ENCODE measurements at places on chromosomes 12 and 14.

DNA sequence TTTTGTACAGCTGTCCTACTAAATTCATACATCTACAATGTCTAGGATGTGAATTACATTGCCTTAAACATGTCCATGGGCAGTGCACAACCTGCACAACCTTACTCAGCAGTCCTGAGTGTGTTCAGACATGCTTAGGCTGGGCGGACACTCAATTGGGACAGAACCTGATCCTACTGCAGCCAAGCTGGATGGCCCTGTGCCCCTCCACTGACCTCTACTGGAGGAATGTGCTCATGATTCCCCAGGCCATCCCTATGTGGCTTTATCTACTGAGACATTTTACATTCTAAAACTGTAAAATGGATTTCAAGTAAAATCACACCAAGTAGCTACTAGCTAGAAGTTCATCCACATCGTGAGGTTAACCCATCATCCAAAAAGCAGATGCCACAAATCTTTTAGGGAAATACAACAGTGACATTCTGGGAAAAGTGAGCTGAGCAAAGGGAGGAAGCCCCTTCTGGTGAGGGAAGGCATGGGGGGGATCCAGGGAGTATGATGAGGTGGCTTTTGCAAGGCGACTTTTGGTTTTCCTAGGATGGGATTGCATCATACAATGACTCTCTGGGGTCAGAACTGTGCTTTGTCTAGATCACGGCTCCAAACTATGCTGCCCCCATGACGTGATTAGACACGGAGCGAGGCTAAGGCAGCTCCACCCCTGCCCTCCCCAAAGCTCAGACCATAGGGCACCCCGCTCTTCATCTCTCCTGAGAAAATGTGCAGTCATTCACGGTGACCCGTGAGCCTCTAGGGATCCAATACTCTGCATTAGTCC lies 911.7 kb upstream of the TMEM132C start:
- DNase-seq = peak; percentile 2

- no peak for DNase-seq
These were observed 45.2 kb downstream of the WDHD1 start for GRCh38 chr14:54981698-54982097.

- DNase-seq = peak; percentile 67
These were observed 141.1 kb downstream of the AKAP6 start for GRCh38 chr14:32470161-32470715.

DNA sequence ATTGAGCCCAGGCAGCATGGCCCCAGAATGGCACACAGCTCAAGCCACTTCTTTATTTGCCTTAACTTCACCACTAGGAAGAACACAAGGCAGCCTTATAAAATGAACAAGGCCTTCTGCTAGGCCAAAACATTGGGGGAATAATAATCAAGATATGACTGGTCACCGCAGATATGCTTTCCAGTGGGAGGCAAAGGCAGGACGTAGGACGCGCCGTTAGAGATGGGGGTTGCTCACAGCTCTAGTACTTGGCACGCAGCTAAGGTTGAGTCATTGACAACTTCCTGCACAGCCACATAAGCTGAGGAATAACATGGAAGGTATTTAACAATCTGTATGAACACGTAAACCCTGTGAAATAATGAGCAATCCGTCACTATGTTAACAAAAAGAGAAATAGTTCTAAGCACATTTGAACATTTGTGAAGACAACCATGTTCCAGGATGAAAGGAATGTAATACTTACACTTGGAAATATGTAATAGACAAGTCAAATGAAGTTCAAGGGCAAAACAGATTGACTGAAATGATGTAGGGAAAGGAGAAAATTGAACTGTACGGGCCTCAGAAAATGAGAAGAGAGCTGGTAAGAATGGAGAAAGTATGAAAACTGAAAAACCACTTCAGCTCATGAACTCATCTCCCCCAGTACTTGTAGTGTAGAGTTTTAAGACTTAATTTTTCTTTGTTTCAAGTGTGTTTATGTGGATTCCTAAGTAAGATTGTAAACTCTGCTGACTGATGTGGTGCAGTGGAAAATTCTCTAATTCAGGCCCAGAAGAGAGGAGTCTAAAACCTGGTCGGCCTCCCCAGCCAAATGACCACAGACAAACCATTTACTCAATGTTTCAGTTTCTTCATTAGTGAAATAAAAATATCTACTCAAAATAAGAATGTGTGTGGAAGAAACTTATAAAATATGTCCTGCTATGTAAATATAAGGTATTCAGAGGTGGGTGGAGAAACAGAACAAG lies 59.3 kb upstream of the CCDC91 start:
- DNase-seq = no peak

DNA sequence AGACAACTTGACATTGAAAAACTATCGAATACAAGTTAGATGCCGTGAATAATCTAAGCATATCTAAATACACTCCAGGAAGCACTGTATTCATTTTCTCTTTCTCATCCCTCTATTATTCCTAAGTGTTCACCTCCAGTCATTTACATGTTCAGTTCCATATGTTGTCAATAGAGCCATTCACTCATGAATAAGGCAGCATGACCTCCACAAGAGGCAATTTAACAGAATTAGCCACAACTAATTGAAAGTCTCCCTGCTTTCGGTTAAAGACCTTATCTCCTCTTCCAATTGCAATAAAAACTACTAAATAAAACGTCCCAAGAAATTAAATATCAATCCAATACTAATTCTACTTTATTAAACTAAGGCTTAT lies 1.8 kb downstream of the LRIG3 start:
- no peak for DNase-seq

- DNase-seq = no peak
These were observed 367.4 kb downstream of the BTG1 start for GRCh38 chr12:91778091-91778832.

DNA sequence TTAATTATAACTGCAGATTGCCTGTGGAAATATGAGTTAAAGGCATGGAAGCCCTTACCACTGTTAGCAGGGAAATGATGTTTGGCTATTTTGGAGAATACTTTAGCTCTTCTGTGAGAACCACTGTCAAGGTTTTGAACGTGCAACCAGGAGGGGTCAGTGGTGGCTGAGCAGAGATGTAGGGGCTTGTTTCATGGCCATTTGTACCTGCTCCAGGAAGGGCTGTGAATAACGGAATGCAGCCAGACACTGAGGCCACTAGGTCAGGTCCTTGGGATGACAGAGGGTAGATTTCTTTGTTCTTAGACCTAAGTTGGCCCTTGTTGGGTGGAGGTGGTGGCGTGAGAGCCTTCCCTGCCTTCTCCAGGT lies 8.3 kb downstream of the TRAF3 start:
- no peak for DNase-seq

All from midbrain (tissue), 1 donor.